ENCODE measurements at places on chromosomes 5 and 9.

- DNase-seq, result no peak
Measured at GRCh38 chr5:112703866-112704820, 33.5 kb upstream of the APC start.

GRCh38 chr5:59506285-59506877, 387.1 kb downstream of the PDE4D start:
- no peak for DNase-seq

- no peak for DNase-seq
Measured at GRCh38 chr5:137370096-137371071, 128.7 kb downstream of the SPOCK1 start.

DNA sequence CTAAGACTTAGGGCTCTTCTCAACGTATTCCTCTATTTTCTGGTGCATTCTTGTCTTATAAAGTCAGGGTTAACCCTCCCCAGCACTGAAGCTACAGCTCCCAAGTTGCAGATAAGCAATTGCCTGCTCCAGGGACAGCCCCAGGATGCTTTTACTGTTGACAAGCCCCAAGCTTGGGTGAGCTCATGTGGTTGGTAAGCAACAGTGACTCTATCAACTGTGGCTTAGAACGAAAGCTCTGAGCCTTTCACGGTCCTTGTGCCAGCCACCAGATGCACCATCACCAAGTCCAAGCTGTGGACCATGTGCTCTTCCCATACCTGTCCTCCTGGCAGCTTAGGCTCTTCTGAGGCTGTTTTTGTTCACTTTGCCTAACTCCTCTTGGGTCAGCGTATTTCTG, 13.5 kb downstream of the ADRB2 start:
- DNase-seq, result no peak

DNA sequence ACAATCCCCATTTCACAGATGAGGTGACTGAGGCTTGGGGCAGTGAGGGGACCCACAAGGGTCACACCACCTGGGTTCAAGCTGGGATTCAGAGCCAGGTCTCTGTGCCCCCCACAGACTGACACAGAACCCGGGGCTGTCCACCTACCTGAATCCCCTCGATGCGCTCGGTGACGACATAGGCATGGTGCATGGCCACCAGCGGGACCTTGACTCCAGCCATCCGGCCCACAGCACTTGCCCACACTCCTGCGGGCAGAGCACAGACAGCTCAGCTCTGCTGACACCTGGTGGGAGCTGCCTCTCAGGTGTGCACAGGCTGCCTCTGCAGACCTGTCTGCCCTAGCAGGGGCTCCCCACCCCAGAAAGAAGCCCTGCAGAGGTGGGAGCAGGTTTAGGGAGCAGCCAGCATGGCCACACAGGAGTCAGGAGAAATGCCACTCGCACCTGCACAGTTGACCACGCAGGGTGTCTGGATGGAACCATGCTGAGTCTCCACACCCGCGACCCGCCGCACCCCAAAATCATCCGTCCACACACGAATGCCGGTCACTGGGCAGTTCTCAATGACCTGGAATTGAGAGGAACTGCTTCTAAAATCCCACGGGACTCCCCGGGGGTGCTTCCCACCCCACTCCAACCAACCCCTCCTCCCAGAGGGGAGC, 8.4 kb downstream of the SARDH start:
- no peak for DNase-seq

GRCh38 chr9:116039312-116039711, 114.3 kb upstream of the PAPPA start:
- DNase-seq, result no peak

- DNase-seq, result no peak
Measured at GRCh38 chr5:55498457-55498856, 36.3 kb downstream of the PLPP1 start.

- DNase-seq, result peak; percentile 10
Measured at GRCh38 chr9:121992571-121993212, 100.4 kb downstream of the TTLL11 start.

DNA sequence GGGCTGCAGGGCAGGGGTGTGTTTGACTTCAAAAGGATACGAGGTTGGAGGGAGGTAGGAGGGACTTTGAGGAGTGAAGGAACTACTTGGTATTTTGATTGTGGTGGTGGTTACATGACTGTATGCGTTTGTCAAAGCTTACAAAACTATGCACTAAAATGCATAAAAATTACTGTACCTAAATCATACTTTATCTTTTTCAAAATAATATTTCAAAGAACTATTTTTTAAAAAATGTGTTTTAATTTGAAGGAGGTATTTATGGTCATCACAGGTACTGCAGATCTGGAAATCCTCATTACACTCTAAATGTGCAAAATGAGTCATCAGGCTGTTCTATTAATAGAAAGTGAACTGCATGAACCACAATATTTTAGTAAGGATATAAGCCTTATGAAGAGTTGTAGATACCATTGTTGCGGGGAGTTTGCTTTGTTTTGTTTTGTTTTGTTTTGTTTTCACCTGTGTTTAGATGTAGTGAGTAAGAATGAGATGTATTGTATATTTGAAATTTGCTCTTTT, 116.9 kb downstream of the ARRDC3 start:
- DNase-seq, result no peak

DNA sequence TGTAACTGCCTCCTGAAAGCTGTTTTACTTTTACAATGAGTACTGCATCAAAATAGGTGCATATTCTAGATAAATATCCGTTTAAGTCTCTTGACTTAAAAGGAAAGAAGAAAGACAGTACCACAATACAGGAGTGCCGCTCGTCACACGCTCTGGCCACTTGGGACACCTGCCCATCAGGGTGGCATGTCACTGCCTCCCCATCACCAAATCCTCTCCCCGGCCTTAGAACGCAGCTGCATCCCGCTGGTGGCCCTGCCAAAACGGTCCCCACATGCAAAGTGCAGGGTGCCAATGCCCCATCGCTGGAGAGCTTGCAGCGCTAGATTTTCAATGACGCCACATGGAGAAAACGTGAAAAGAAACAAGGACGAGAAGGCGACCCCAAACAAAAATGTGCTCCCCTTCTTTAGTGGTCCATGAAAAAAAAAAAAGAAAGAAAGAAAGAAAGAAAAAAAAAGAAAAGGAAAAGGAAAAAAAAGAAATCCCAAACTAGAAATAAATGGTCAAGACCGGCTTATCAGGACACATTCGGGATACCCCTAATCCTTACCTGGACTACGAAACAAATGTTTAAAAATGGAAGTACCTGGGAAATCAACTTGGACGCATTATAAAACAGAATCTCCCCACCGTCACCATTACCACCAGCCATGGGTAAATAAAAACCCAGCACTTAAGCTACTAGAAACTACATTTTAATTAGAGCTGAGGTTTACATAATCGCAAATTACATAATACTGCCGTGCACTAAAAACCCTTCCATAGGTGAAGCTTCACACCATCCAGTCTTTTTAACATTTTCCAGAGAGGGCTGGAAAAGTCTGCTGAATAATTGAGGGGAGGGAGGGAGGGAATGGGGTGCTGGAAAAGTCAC, 1.0 kb downstream of the ANKH start:
- DNase-seq, result no peak
